ENCODE measurements at places on chromosomes 12 and 14.

- no peak for DNase-seq
Measured at GRCh38 chr12:89350260-89350629, 2.1 kb downstream of the DUSP6 start.

GRCh38 chr12:123167329-123167728 is 16.4 kb upstream of the PITPNM2 start:
- DNase-seq = no peak

GRCh38 chr12:50157259-50157658 is 9.9 kb downstream of the CERS5 start:
- DNase-seq = no peak

DNA sequence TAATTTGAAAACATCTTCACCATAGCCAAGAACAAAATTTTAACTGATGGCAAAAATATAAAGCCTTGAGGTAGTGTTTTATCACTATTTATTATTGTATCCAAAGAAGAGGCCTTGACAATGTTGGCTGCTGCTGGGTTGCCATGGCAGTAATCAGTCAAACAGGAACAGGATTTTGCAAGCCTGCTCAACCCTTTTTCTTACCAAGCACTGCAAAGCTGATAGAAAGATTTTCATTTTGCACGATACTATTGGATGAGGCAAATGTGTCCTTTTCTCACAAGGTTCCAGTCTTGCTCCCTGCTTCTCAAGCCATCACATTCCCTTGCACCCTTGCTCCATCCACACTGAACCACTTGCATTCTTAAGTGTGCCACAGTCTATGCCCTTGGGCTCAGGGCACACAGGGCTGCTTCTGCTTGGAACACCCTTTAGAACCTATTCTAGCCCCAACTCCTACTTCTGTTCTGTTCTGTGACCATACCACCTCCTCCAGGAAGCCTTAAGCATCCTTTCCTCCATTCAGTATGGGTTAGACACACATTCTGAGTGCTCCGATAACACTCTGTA is 76.5 kb upstream of the AMIGO2 start:
- no peak for DNase-seq

All from HEK293T (cell line).